Stimulated activated CD8-positive, alpha-beta memory T cell treated with anti-CD3 and anti-CD28 coated beads, Interleukin-2, amount 100 ng/mL, for 48 hours (primary cell): ENCODE measurements at places on chromosomes 7 and 10.

DNA sequence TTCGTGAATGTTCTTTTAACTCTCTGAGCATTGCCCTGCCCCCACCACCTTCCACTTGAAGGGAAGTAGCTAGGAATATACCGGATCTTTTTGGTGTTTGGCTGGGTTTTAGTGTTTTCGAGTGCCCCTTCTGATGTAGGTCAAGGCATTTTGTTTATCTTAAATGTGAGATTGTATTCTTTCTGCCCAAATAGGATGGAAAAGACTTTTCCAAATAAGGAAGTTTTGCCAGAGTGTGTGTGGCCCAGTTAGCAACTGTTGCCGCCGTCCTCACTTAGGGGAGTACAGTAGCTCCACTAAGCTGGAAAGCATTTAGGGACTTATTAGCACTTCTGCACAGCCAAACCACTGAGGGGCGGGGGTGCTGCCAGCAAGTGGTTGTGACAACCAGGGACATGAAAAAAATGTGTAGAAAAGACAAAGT is 29.8 kb upstream of the VCL start:
- no peak for DNase-seq

DNA sequence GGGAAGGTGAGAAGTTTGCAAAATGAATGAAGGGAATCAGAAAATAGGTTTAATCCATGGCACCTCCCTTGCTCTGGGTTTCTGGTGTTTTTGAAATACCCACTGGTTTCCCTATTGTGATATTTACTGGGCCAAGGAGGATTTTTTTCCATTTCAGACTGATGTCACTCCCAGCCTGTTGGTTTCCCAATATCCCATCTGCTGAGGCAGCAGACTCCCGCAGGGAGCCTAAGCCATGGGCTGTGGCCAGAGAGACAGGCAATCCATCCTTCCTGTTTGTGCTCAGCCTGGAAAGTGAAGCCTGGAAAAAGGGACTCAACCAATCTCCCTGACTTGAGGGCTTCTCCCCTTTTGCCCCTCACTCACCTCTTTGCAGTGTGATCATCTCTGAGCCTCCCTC is 22.8 kb downstream of the FAM107B start:
- no peak for DNase-seq

DNA sequence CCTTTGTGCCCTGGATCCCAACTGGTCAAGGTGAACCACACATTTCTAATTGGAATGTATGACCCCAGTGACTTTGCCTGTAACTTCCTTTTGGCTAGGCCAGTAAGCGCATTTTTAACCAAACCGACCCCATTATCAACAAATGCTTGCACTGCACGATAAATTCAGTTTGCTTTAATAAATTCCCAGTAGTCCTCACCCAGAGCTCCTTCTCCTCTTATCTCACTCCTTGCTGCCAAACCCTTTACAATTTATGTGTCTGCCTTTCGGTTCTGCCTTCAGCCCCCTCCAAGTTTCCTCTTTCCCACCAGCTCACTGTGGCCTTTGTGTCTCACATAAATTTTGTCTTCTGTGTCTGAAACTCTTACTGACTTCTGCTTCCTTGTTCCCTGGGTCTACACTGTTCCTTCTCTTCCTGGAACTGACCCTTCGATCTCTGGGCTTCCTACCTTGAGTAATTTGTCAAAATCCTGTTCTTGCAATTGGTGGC is 59.0 kb downstream of the TBXAS1 start:
- DNase-seq: no peak

- DNase-seq: no peak
These were observed 436.2 kb upstream of the GALNT17 start for GRCh38 chr7:70695795-70696083.

DNA sequence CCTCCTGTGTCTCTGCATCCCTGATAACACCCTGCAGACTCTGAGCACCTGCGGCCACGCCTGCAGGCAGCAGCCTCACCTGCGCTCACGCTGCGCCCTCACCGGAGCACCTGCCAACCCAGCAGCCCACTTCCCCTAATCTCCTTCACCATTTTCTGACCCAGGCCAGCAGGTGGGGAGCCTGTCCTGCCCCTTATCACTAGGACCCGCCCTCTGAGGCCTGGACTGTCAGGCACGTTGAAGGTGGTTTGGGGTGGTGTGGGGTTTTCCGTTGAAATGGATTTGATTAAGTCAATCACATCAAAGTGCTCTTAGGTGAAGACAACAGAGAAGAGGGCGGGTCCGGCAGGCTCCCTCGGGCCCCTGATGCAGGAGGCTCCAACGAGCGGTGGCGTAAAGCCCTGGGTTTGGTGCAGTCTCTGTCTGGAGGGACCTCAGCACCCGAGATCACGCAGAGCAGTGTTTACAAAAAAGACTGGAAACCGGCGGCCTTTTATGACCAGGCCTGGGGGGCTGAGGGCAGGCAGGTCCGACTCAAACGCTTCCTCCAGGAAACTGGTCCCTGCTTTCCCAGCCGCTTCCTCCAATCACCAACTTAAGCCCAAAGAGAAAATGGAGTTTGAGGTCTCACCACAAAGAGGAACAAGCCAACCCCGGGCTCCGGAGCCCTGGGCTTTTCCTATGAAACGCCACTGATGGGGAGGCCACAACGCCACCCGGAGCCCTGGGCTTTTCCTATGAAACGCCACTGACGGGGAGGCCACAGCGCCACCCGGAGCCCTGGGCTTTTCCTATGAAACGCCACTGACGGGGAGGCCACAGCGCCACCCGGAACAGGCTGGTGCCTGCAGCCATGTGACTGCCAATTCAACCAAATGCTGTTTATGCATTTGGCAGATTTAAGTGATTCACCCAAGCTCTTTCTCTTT is 45.5 kb downstream of the DPYSL4 start:
- no peak for DNase-seq

- DNase-seq: peak; percentile 27
These were observed 85.4 kb downstream of the ICA1 start for GRCh38 chr7:8176370-8177081.

DNA sequence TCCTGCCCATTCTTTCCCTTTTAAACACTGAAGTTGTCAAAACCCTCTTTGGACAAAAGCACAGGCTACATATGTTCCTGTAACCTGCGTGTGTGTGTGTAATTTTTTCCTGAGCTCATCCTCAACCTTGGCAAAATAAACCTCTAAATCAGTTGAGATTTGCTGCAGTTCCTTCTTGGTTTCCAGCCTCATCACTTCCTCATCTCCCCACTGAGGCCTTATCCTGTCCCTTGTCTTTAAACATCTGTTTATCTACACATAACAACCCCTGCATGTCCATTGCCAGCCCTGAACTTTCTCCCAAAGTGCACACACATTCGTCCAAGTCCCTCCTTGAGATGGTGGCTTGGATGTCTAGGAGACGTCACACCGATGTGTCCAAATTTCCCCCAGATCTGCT is 35.5 kb downstream of the LYZL2 start:
- no peak for DNase-seq

- DNase-seq: no peak
These were observed 74.8 kb downstream of the ZEB1 start for GRCh38 chr10:31393844-31394243.

DNA sequence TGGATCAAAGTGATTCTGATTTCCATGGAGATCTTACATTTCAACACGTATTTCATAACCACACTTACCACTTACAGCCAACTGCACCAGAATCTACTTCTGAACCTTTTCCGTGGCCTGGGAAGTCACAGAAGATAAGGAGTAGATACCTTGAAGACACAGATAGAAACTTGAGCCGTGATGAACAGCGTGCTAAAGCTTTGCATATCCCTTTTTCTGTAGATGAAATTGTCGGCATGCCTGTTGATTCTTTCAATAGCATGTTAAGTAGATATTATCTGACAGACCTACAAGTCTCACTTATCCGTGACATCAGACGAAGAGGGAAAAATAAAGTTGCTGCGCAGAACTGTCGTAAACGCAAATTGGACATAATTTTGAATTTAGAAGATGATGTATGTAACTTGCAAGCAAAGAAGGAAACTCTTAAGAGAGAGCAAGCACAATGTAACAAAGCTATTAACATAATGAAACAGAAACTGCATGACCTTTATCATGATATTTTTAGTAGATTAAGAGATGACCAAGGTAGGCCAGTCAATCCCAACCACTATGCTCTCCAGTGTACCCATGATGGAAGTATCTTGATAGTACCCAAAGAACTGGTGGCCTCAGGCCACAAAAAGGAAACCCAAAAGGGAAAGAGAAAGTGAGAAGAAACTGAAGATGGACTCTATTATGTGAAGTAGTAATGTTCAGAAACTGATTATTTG is 15.3 kb downstream of the HNRNPA2B1 start:
- no peak for DNase-seq

- DNase-seq: no peak
These were observed 13.6 kb downstream of the VPS50 start for GRCh38 chr7:93245525-93246432.

DNA sequence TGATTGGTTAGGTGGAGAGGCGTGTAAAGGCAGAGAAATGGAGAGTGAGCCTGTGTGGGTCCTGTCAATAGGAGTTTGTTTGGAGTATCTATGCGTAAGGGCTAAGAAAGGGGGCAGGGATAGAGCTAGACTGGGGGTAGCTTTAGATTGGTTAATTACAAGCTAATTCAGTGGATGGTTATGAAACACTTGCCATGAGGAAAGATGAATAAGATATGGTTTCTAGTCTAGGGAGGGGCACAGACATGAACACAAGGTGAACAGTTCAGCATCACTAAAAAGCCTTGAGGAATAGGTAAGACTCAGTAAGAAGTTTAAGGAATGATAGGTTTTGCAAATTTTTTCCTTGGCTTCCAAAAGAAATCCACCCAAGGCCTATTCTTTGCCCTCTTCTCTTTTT is 50.6 kb downstream of the PLPP4 start:
- no peak for DNase-seq

DNA sequence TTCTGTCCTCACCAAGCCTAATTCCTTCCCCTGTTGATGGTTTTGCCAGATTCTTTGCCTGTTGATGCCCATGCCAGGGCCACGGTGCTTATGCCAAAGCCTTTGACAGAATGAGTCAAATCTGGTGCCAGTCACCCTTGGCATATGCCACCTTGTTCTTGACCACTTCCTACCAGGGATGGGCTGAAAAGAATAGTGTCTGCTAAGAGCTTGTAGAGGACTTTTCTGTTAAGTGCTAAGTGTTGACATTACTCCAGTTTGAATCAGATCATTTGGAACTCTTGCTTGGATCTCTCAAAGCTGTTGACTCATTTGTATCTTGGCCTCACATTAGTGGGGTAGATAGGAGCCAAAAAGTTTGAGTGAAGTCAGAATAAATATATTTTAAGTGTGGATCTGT is 661.2 kb downstream of the AUTS2 start:
- DNase-seq: no peak

DNA sequence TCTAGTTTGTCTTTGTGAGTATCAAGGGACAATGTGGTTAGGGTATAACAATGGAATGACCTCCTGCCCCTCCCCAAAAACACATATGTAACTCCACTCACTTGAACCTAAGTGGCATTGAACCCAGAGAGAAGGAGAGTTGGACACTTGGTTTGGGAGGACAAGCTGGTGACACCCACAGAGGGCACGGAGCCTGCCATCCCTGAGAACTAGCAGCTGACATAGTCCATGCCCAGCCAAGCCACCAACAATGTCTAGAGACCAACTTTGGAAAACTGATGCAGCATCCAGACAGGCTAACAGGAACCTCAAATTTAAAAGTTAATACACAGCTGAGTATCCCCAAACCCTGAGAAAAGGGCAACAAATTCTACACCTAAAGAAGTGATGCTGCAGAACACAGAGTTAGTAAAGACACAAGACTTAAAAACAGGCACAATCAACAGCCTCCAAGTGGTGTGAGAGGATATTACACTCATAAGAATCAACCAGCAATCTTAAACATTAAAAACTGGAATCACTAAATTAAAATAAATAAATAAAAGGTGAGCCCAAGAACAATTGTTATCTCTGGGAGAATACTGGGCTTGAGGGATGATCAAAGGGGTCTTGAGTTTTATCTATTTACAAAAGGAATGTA is 27.2 kb downstream of the NUDCD3 start:
- no peak for DNase-seq

GRCh38 chr7:157046681-157047080 is 36.2 kb upstream of the MNX1 start:
- DNase-seq: no peak

- DNase-seq: no peak
These were observed 6.0 kb downstream of the LDB1 start for GRCh38 chr10:102113956-102114857.

GRCh38 chr10:93390306-93391090 is 91.6 kb downstream of the MYOF start:
- DNase-seq: no peak

GRCh38 chr7:47546733-47547494 is 35.0 kb downstream of the TNS3 start:
- no peak for DNase-seq

DNA sequence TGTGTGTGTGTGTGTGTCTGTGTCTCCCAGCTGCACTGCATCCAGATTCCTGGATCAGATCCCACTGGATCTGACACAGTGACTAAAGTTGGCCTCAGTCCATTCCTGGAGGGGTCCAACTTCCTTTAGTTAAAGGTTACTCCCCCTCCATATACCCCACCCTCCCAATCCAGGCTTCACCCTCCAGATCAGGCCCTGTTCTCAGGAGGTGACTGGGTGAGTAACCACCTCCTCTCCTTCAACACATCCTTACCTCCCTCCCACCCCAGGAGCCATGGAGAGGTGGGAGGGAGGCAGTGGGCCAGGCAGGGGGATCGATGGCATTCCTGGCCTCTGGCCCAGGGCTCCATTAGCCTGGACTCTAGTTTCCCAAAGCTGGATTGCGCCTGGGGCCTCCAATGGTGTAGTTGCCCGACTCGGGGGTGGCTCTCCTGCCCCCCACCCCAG is 11.3 kb downstream of the KCNIP2 start:
- DNase-seq: no peak

GRCh38 chr10:79184145-79184625 is 115.4 kb downstream of the ZMIZ1 start:
- no peak for DNase-seq

- no peak for DNase-seq
These were observed 674 bp downstream of the MRPS24 start for GRCh38 chr7:43868681-43869005.

DNA sequence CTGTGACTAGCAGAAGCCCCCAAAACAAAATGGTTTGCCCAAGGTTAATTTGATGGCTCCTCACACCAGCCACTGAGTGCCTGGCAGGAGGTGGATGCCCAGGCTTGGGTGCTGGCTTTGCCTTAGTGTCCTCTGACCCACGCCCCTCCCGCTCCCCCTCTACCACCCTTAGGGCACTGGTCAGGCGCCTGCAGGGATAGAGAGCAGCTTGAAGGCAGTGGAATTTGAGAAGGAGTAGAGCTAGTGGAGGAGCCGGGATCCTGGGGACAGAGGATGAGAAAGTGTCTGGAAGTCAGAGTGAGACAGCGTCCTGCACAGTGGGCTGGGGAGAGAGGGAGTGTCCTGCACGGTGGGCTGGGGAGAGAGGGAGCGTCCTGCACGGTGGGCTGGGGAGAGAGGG is 139.4 kb downstream of the DNAJB6 start:
- DNase-seq: no peak

DNA sequence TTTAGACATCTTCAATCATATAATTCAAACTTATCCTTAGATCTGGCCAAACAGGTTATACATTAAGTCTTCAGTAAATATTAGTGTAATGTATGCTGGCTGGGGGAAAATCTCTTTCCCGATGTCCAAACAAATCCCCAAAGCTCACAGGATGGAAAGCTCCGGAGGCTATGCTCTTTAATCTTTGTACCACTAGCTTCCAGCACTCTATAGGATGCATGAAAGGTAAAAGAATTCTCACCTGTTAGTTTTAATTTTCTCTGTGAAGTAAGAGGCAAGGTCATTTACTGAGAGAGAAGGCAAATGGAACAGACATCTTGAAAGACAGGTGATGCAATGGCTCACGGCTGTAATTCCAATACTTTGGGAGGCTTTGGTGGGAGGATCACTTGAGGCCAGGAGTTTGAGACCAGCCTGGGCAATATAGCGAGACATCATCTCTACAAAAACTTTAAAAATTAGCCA is 99.8 kb upstream of the KIF5B start:
- DNase-seq: no peak
